Muscle of leg (tissue), 16 donors: ENCODE measurements at places on chromosomes 16 and 17. TPM values are rescaled to one million over a fixed set of nuclear protein-coding genes. Genes with fewer than 3 reads are reported as not detected.
A peak's percentile ranks its signal among the peaks of the same experiment; 100 is the strongest.

DNA sequence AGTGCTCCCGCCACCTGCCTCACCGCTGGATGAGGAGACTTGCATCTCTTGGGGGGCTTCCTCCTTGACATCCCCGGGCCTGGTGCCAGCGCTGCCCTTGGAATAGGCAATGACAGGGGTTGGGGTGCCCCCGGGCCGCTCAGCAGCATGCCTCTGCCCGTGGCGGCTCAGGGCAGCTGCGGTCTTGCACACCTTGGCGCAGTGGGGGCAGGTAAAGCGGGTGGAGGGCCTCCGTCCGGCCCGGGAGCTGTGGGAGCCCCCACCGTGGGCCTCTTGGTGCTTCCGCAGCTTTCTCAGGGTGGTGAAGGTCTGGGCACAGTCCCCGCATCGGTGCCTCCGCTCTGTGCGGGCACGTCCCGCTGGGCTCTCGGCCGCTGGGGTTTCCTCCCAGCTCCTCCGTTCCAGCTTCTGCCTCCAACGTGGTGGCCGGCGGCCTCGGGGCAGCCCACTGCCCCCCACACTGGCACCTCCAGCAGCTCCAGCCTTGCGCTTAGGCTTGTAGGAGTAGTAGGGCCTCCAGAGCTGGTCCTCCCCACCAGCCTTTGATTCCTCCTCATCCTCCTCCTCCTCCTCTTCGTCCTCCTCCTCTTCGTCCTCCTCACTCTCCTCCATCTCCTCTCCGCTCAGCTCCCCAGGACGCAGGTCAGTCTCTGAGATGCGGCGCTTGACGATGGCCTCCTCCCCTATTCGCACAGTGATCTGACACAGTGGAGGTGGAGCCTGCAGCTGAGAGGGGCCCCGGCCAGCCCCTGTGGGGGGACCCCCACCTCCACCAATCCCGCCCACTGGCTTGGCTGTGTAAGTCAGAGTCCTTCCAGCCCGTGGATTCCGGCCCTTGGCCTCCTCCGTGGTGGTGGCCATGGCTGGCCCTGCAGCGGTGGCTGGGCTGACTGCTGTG, 16.7 kb downstream of the ZBTB4 start:
- DNase-seq, result no peak

DNA sequence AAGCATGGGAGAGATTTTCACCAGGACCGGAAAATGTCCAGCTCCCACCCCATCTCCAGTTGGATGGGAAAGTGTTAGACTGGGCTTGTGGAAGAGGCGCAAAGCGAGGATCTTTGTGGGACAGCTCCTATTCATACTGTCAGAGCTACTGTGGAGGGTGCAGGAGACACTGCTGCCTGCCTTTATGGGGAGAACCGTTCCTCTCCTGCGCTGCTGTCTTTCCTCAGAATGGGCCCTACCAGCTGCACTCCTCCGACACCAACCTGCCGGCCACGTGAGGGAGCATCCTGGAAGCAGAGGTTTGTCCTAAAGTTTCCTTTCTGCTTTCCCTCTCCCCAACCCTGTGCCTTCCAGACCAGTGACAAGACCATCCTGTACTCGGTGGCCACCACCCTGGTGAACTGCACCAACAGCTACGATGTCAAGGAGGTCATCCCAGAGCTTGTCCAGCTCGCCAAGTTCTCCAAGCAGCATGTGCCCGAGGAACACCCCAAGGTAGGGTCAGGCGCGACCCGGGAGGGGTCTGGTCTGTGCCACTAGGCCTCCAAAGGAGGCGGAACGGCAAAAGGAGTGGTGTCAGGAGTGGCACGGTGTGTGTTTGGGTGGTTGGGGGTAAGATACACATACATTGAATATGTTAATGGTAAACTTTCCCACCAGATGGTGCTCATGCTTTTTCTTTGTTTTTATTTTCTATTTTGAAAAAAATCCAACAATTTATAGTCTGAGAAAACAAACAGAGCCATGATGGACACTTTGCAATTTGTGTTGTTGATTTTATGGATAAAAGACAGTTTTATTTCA, 23.0 kb downstream of the SLC35G3 start:
- DNase-seq, result peak; percentile 14

Gene KRT222
- total RNA-seq, result 1.3 TPM

- DNase-seq, result peak; percentile 80
Measured at GRCh38 chr17:79019632-79020584, 4.1 kb upstream of the C1QTNF1 start.

GRCh38 chr17:27664606-27664965, 33.6 kb downstream of the LGALS9 start:
- no peak for DNase-seq

DNA sequence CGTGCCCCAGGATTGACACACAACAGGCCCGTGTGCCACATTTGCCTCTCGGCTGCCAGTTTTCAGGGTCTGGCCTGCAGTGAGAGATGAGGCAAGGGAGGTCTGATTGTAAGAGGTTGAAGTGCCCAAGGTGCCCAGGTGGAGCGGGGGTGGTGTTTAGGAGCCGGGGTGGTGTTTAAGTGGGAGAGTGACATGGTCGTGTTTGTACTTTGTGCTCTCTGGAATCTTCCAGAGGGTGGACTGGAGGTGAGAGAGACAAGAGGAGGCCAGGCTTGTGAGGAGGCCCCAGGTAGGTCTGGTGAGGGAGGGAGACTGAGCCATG, 10.5 kb downstream of the SLC5A10 start:
- no peak for DNase-seq

Gene TAX1BP3
- total RNA-seq, result 68.1 TPM

Gene RDM1
- total RNA-seq, result 0.58 TPM

DNA sequence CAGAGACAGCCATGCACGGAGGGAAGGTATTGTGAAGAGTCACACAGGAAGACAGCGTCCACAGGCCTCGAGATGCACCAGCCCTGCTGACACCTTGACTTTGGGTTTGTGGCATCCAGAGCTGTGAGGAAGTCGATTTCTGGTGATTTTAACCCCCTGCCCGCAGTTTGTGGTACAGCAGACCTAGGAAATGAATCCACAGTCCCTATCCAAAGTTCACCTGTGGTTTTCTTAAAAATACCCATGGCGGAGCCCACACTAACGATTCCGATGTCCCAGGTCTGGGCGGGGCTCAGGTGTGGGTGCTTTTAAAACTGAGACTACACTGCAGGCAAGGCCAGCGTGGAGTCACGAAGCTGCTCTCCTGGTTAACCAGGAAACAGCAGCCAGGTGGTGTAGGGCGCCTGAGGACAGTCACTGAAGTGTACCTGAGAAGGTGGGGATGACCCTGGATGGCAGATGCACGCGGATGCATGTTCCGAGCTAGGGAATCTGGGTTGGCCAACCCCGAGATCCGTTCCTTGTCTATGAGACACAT, 14.4 kb upstream of the MEAK7 start:
- no peak for DNase-seq

Gene NPTX1
- 0.13 TPM for total RNA-seq

Gene BFAR
- total RNA-seq, result 43.5 TPM

Gene GGT6
- total RNA-seq, result 0.04 TPM

Gene SPNS2
- total RNA-seq, result 5.0 TPM

DNA sequence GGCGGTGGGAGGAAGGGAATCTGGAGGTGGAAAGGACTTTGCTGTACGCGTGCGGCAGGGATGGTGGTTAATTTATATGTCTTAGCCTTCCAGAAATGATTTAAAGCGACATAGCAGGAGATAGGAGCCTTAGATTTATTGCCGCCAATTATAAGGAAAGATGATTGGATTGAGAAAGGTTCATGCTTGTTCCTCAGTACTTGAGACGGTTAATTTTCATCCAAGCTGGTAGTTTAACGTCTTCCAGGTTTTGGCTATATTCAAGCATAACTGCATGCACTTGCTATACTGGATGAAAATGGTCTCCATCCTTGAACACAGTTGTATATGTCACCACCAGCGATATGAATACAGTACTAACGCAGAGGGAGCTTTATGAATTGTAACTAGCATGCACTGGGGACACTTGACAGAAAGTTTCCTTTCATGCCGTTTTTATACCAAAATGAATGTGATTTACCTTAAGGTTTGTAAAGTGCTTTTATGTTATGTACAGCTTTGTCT, 610 bp upstream of the PEX12 start:
- no peak for DNase-seq

Gene PNMT
- total RNA-seq, result 3.2 TPM

- no peak for DNase-seq
Measured at GRCh38 chr17:81049372-81049911, 14.5 kb downstream of the BAIAP2 start.

- peak; percentile 43 for DNase-seq
Measured at GRCh38 chr16:67847064-67847861, at the start of gene CENPT. Gene CENPT, minus strand, starts transcription at chr16:67847693. Its CDS starts 13,834 bp downstream, at chr16:67833859.

GRCh38 chr17:8080208-8080798, 7.2 kb downstream of the ALOX12B start:
- DNase-seq, result no peak

GRCh38 chr16:48531011-48531962, 78.7 kb downstream of the N4BP1 start:
- peak; percentile 94 for DNase-seq

- peak; percentile 15 for DNase-seq
Measured at GRCh38 chr16:82567175-82567574, 59.6 kb upstream of the CDH13 start.

Gene KATNB1
- total RNA-seq, result 33.3 TPM

DNA sequence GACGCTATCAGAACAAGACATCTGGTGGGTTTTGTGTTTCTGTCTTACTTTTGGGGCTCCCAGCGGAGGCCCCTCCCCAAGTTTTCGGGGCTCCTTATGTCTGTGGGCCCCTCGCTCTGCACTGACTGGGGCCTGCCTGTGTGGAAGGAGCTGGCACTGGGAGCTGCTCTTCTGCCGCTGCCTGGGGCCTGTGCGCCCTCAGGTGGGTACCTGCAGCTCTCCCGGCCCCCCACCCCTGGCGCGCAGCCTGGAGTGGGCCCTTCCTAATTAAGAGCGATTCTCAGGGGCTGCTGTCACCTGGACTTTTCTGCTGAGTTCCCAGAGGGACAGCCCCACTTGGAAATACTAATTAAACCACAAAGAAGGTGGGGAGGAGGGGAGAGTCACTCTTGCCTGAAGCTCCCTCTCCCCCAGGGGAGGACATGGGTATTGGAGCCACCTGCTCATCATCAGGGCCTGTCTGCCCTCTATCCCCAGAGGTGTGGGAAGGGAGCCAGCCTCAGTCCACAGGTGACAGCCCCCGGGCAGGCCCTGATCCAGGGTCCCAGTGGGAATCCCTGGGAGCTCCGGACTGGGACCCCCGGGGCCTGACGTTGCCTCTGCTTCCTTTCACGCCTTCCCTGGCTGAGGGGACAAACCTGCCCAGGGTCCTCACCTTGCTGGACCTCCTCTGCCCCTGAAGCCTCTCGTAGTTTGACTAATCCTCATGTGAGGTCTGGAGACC, 36.5 kb downstream of the GSE1 start:
- no peak for DNase-seq

Gene GRAP
- total RNA-seq, result 2.7 TPM

DNA sequence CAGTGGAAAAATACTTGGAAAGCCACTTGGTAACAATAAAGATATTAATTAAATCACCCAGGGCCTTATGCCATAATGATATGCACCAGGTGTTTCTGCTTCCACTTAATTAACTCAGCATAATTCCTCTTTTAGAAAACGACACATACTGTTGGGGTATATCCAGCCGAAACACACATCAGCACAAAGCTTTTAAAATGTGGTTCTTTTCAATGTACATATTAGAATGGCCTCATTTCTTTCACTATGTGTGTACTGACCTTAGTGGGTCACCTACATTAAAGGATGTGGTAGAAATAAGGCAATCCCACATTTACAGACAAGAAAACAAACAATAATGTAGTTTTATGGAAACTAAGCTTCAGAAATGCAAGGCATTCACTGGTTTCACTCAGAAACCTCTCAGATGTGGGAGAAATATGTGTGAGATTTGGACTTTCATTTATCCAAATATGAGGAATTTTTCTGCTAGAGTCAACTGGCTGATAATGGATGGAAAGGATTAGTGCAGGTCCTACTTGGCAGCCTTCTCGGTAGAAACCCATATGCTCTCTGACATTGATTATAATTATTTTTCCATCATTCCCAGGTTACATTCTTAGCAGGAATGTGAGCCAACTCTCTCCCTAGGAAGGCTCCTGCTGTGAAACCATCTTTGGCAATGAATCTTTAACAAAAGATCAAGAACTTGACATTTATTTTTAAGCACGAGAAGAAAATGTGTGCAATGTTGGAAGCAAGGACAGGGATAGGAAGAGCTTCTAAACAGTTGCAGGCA, 66.7 kb upstream of the DHX40 start:
- DNase-seq, result peak; percentile 91

GRCh38 chr17:61381537-61381936, 18.1 kb upstream of the TBX2 start:
- DNase-seq, result no peak

DNA sequence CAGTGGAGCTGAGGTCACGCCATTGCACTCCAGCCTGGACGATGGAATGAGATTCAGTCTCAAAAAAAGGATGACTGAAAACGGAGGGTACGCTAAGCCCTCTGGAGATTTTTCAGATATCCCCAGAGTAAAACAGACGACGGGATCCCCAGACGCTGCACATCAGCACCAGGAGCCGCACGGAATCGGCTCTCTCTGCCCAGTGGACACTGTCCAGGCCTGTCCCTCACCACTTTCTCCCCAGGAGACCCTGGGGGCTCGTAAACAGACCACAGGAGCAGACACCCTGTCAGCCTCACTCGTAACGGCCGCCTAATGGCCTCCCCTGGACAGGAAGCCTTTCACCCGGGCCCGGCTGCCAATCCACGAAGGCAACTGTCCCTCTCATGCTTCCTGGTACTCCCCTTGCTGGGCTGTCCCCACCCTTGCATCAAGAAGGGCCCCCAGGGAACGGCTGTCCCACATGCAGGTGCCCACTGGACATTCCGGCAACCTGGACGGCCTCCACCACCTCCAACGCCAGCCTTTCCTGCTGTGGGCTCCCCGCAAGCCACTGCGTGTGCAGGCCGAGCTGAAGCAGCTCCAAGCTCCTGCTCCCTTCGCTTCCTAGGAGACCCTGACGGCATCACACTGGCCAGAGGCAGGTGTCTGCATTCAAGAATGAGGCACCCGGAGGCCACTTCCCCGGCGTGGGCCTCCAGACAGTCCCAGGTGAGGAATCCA, 74.3 kb downstream of the TIMM22 start:
- DNase-seq, result no peak

Gene KIF2B
- not detected for total RNA-seq

DNA sequence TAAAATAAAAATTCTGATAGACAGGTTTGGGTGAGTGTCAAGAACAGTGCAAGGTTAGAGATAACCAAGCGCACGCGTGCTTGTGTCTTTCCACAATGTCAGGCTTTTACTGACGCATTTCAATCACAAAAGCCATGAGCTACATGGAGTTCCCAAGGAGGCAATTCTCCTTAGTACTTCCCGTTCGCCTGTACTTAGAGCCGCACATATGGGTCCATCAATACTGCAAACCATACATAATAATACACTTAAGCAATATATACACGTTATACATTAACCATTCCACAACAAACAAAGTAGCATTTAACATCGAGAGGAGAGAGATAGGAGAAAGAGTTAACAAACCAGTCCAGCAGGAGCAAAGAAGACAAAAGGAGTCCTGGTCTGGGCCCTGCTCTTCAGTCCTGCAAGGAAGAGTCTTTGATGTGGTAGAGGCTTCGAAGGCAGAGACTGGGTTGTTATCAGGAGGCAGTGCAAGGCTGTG, 11.9 kb upstream of the GPRC5C start:
- DNase-seq, result no peak

- peak; percentile 86 for DNase-seq
Measured at GRCh38 chr16:69927056-69927757, 23.9 kb upstream of the CLEC18A start.

GRCh38 chr16:84356591-84357116, 11.7 kb upstream of the ATP2C2 start:
- no peak for DNase-seq
